ENCODE measurements at places on chromosomes 1 and 21.

GRCh38 chr1:201021630-201022492, 1.7 kb downstream of the KIF21B start:
- peak; percentile 67 for DNase-seq

- DNase-seq = no peak
These were observed 61.7 kb upstream of the PUM1 start for GRCh38 chr1:31127266-31127665.

- DNase-seq = no peak
These were observed 8.9 kb upstream of the ITLN2 start for GRCh38 chr1:160963521-160963920.

GRCh38 chr1:240099748-240100147, 8.1 kb downstream of the FMN2 start:
- no peak for DNase-seq

DNA sequence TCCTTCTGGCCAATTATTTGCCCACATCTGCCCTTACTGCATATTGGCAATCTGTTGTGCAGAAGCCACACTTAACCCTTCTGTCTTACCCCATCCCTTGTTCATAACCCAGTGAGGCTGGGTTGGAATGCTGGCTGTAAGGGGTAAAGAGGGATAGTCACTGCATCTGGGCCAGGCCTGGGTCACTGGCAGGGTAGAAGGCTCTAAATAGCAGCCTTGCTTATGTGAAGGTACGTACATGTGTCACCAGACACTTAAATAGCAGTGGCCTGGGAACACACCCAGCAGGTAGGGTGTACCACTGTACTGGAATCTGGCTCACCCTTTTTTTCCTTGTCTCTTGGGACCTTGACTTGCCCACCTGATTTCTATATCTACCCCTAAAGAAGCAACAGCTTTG, 9.9 kb upstream of the TARS2 start:
- no peak for DNase-seq
